Hematopoietic multipotent progenitor cell (in vitro differentiated cells): ENCODE measurements at places on chromosomes 5 and 9.

DNA sequence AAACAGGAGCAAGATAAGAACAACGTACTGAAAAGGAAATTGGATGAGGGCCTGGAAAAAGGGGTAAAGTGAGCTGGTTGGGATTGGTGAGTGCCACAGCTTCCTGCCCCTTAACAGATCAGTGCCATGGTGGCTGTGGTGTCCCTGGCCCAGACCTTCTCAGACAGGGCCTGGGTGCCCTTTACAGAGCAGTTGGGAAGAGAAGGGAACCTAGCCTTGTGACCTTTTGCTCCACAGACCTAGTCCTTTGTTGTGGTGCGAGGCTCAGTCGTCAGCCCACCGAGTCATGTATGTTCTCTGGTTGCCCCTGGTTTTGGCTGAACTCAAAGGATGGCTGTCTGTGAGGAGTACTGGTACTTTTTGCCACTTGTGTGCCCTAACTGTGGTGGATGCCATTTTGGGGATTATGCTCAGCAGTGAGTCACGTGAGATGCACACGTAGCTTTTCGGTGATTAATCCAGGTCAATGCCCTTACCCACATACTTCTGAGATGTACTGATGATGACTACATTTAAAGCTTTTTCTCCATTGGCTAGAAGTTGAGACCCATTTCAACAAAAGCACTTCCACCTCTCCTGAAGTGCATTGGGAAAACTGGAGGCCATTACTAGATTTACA lies 48.4 kb downstream of the EXOSC2 start:
- DNase-seq, result no peak

- no peak for DNase-seq
These were observed 35.6 kb downstream of the ERGIC1 start for GRCh38 chr5:172869691-172870090.

- DNase-seq, result no peak
These were observed 90.2 kb downstream of the C5orf15 start for GRCh38 chr5:133878236-133878555.

DNA sequence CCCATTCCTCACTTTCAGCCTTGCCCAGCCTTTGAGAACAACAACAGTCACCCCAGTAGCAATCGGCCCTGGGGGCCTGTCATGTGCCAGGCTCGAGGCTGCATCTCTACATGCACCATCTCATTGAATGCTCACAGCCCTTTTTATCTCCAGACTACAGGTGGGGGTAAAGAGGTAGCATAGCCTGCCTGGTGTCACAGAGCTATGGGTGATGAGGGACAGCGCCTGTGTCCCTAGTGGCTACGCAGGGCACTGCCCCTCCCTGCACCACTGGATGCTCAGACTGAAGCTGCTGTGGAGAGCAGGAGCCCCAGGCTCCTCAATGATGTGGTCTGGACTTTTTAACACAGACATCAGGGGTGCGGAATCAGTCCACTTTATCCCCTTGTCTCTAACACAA lies 2.8 kb downstream of the CAMK2A start:
- DNase-seq, result peak; percentile 27

GRCh38 chr5:55031492-55031891 lies 7.4 kb downstream of the GZMK start:
- DNase-seq, result no peak
